ENCODE measurements at places on chromosomes 3 and 15.

DNA sequence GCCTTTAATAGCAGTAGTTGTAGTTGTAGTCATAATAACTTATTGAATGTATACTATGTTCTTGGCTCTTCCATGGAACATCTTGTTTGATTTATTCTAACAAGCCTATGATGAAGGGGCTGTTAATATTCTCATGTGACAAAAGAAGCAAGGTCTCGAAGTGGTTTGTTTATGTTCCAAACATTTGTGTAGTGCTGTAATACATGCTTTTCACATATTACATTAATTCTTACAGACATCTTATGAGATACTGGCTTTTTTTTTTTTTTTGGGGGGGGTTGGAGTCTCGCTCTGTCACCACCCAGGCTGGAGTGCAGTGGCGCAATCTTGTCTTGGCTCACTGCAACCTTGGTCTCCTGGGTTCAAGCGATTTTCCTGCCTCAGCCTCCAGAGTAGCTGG lies 252.3 kb downstream of the PTPRG start:
- DNase-seq = no peak

DNA sequence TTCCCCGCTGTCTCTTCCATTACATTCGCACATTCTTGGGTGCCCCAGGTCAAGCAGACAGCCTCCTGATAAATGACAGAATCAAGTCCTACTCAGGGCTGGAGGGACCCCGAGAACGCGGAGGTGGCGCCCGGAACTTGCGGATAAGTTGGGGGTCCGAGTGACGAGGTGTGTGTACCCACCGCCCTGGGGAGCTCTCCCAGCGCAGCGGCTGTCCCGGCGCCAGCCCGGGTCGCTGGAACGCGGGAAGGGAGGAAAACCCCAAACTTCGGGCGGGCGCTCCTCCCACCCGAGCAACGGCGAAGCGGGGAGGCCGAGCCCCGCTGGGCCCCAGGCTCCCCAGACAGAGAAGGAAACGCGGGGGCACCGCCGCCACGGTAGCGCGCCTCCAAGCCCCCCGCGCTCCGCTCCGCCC lies 550 bp downstream of the CLN6 start:
- no peak for DNase-seq

DNA sequence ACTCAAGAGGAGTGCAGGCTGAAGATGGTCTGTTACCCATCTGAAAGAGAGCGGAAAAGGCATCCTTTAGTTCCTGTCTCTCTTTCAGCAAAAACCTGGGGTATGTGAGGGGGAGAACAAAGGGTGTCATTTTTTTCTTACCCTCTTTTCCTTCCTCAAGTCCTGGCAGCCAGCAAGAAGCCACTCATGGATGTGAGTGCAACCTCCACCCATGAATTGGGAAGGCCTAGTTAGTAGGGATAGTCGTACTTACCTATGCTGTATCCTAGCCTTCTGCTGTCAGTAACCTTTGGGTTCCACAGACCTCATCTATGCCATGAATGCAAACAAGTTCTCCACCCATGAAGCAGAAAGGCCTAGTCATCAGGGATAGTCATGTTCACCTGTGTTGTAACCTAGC lies 472.8 kb downstream of the ZIC1 start:
- no peak for DNase-seq

DNA sequence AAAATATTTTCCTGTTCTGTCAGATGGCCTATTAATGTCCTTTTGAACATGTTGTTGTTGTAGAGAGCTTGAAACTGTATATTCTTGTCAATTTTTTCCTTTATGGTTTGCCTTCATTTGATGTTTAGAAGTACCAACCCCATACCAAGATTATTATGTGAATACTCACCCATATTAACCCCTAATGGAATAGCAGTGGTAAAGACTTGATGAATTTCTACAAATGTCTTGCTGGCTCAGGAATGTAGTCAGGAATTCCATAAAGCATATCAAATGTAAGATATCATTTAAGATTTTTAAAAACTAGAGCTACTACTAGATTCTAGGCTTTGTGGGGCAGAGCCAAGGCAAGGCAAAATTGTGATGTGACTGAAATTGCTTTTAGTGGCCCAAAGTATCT lies 30.0 kb downstream of the MYO5A start:
- no peak for DNase-seq

DNA sequence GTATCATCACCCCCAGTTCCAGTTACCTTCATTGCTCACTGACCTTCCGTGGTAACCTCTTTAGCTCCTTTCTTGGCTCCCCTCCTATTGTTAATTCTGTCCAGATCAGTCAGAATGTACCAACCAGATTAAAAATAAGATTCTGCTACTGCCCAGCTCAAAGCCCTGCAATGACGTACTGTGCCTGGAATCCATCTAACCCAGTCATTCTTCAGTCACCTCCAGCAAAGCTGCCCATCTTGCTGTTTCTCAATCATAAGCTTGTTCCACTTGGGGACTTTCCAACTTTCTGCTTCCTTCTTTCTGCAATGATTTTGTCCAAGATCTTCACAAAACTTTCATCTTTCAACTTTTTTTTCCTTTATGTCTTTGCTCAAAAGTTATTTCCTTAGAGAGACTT lies 512.0 kb upstream of the ZNF385D start:
- DNase-seq = no peak

- no peak for DNase-seq
Measured at GRCh38 chr3:41742121-41742520, 219.8 kb downstream of the ULK4 start.

DNA sequence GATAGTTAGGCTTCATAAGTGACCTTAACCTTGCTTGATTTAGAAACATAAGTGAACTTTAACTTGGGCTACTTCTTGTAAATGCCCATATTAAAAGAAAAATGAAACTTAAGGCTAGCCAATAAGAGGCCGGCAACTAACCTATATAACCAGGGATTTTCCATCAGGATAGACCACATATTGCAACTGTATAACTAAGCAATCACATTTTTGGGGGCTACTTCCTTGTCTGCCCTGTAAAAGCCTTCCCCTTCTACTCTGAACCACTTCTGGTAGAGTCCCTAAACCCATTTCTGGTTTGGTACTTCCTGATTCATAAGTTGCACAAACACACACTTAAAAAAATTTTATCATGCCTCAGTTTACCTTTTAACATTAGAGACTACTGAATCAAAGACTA lies 150.9 kb upstream of the UBE2E2 start:
- no peak for DNase-seq

DNA sequence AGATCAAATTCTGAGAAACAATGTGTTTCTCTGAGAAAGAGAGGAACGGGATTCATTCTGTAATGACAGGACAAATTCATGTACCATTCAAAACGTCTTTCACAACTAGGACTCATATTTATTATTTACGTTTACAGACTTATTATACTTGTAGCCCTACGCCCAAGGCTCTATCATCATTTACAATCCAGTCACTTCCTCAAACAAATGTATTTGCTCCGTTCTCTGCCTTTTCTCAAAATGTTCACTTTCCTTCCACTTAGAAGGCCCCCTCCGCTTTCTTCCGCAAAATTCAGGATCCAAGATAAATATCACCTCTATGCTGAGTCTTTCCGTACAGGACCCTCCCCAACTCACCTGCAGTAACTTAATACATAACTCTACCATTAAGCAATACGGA lies 745 bp downstream of the RSL24D1 start:
- no peak for DNase-seq

GRCh38 chr3:49998326-49998725 lies 58.4 kb downstream of the RBM6 start:
- no peak for DNase-seq

DNA sequence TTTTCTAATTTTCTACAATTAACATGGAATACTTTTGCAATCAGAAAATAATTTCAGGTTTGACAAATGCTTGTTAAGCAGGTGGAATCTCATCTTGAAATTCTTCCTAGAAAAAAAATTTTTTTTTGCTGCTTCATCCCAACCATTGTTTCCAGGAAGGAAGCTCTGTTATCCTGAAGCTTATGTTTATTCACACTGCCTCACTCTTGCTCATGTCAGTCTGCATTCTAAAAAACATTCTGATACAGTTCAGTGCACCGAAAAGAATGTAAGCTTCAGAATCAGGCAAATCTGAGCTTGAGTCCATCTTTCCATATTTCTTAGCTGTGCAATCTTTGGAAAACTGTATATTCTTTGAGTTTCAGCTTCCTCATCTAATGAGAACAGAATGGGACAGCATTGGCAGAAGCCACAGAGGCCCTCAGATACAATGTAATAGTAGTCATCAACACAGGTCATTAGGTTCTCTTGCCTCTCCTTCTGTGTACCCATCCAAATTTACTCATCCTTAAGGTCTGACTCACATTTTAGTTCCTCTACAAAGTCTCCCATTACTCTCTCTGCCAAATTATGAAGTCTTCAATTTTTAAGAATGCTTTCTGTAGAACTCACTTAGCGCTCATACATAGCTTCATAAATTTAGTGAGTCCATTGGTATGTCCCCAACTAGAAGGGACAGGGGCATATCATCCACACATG lies 881.8 kb upstream of the NR2F2 start:
- no peak for DNase-seq

DNA sequence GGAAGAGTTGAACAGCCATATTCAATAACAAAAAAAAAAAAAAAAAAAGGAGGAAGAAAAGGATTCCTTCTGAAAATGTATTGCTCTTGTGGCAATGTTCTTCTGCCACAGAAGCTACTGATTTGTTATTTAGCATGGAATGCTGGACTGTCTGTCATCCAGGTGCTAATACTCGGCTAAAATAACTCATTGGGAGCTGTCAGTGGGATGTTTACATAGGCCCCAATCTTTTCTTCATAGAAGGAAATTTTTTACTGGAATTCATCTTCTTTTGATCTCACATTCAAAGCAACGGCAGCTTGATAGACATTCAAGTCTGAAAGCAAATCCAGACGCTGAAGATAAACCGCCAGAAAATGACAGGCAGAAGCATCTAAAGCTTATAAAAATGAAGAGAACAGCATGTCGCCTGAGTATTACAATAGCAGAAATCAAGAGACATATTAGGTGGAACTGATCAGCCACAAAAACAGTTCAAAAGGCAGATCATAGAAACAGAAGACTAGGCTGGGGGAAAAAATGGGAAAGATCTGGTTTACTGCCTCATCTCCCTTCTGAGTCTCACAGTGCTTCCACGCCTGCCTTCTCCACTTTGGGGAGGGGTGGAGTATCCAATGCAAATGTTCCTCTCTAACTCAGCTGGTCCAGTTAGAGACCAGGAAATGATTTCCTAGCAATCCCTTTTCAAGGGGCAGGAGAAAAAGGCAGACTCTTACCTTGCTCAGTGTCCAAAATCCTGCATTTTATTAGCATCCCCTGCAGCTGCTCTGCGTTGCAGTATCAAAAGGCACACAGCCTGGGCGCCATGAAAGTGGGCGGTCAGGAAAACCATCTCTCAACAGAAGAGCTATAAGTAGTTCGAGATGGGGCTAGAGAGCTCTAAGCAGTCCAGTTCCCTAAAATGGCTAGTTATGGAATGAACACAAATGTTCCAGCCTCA lies 451.9 kb downstream of the FOXP1 start:
- DNase-seq = no peak

- no peak for DNase-seq
Measured at GRCh38 chr15:43932907-43933306, 106.1 kb downstream of the WDR76 start.

DNA sequence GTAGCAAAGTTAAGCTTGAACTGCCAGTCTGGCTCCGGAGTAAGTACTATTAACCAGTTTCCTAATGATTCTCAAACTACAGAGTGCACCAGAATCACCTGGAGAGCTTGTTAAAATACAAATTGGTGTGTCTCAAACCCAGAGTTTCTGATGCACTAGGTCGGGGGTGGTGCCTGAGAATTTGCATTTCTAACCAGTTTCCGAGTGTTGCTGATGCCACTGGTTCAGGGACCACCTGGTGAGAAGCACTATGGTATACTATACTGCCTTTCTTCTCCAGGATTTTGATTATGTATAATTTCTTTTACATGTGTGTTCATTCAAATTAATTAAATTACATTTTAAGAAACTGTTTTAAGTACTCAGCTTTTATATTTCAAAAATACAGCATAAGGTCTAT lies 48.8 kb upstream of the PLSCR5 start:
- DNase-seq = no peak

DNA sequence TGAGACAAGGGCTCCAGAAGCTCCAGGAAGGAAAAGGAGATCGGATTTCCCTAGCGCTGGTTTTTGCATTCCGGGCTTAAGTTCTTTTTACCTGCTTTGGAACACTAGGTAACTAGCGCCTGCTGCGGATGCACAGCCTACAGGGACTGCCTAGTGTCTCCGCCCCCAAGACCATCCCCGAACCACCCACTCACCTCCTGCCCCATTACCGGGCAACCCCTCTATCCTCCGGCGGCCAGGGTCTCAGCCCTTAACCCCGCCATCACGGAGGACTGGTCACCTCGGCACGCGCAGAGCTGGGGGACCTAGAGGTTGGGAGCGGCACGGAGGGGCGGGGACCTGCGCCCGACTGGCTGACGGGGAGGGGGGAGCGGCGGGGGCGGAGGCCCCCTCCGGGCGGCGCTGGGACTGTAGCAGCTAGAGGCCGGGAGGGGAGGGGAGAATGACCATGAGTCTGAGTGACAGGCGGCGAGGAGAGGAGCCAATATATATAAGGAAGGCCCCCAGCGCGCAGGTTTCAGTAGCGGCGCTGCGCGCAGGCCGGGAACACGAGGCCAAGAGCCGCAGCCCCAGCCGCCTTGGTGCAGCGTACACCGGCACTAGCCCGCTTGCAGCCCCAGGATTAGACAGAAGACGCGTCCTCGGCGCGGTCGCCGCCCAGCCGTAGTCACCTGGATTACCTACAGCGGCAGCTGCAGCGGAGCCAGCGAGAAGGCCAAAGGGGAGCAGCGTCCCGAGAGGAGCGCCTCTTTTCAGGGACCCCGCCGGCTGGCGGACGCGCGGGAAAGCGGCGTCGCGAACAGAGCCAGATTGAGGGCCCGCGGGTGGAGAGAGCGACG lies at the start of gene DLL4:
DLL4 (plus strand) TSS at position 520 of the 839 bp plus-strand sequence. CDS start 329 bp downstream, outside the sequence.
- DNase-seq = no peak

DNA sequence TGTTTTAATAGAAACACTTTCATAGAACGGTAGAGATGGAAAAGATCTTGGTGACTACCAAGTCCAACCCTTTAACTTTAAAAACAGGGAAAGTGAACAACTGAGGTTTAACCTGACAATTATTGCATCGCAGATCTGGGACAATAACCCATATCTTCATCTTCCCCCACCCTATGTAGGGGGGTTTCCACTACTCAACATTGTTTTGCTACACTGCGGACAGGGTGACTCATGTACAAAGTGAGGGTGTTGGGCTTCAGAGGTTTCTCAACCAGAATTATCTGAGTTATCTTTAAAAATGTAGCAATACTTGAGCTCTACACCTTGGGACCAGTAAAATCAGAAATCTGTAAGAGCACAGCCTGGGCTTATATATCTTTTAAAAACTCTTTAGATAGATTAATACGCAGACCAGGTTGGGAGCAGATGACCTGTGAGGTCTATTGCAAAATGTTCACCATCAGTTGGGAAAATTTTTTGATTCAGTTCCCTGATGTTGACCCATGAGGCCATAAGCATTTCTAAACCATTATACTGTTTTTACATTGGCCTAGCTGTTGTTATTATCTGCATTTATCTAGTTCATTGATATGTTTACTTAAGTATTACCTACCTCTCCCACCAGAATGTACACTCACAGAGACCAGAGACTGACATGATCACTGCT lies 103.6 kb upstream of the ICE2 start:
- DNase-seq = no peak

DNA sequence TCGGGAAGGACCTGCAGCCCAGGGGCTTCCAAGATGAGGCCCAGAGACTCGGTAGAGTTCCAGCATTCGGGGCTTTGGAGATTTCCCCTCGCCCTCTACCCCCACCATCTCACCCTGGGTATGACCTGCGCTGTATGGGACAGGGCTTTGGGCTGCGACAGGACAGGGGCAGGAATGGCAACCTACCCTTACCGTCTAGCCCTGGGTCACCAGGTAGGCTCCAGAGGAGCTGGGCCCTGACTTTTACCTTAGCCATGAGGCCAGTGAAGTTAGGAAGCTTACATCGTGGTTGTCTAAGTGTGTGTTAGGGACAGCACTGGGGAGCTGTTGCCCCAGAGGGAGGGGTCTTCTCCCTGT lies 683 bp downstream of the PPM1M start:
- DNase-seq = no peak

Measured in stimulated activated CD8-positive, alpha-beta memory T cell treated with anti-CD3 and anti-CD28 coated beads, Interleukin-15, amount 100 ng/mL, for 24 hours (primary cell).